ENCODE measurements at places on chromosomes 12 and 14.

- DNase-seq = no peak
These were observed 36.4 kb downstream of the NFKBIA start for GRCh38 chr14:35368139-35368460.

DNA sequence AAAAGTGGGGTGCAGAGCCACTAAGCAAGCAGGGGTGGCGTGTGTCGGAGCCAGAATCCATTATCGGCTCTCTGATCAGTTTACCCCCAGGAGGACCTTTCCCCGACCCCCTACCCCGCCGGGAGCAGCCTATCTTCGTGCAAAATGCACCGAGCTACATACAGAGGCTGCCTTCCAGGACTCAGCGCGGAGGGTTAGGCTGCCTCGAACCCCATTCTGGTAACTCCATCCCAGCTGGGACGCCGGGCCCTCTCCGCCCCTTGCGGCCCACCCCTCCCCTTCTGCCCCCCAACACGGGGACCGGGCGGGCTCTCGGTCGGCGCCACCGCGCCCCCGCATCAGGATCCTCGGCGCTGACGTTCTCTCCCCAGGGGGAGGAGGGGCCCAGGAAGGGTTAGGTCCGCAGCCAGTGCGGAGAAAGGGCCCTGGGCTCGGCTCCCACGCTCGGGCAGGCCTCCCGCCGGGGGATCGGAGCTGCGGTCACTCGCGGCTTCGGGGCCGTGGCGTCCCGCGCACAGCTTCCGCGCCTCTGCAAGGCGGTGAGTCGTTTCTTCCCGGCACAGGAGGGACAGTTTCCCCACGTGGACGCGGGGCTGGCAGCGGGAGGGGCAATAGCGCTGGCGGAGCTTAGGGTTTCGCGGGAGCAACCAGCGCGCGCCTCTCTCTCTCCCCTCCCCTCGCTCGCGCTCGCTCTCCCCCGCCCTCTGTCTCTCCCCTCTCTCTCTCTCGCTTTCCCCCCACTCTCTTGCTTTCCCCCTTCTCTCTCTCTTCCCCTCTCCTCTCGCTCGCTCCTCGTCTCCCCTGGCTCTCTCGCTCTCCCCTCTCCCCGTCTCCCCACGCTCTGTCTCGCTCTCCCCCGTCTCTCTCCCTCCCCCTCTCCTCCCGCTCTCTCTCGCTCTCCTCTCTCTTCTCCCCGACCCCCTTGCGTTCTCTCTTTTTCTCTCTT lies 12.5 kb upstream of the MAP3K9 start:
- no peak for DNase-seq

- DNase-seq = no peak
These were observed 162.7 kb upstream of the CNOT2 start for GRCh38 chr12:70080566-70080965.

GRCh38 chr12:54749191-54749818 lies 101.1 kb upstream of the DCD start:
- DNase-seq = no peak

- DNase-seq = no peak
These were observed 250.1 kb downstream of the NUAK1 start for GRCh38 chr12:105888696-105889095.

DNA sequence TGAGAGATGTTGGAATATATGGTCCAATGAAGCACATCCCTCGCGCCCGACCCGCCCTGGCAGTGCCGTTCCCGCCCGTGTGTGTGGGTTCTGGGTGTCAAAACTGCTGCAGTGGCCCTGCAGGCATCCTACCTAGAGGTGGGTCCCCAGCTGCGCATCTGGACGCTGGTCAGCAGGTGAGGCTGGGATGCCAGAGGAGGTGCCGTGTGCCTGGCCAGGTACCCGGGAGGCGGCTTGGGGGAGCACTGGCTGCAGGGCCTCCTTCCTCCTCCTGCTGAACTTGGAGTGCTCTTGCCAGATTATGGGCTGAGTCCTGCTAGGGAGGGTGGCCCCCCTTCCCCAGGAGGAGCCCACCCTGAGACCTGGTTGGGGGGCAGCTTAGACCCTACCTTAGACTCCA lies 5.2 kb downstream of the MTA1 start:
- no peak for DNase-seq

DNA sequence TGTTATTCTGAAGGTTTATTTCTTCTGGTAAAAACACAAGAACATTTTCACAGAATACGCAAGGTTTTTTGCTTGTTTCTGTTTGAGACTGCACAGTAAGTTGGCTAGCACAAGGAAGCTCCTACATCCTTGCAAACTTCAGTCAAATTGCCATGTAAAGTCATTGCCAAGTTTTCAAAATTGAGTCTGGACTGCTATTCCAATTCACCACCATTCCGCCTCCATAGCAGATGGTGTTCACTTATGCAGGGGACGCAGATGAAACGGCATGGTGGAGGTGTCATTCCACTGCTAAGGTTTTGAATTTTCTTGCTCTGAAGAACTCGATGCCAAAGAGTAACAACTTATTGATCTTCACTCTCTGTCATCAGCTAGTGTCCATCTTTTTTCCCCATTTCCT lies 303.9 kb upstream of the SYT1 start:
- DNase-seq = no peak

- no peak for DNase-seq
These were observed 19.3 kb downstream of the PLEKHA5 start for GRCh38 chr12:19148860-19149259.

- DNase-seq = no peak
These were observed 19.9 kb downstream of the JAG2 start for GRCh38 chr14:105148604-105149145.

- no peak for DNase-seq
These were observed 44.9 kb downstream of the CHST11 start for GRCh38 chr12:104501660-104502059.

- DNase-seq = peak; percentile 90
These were observed at the start of gene YARS2 for GRCh38 chr12:32755654-32756475. Gene YARS2, minus strand, starts transcription at chr12:32755897. Its CDS starts 23 bp downstream, at chr12:32755874.

GRCh38 chr12:56761812-56762211 lies 1.3 kb upstream of the HSD17B6 start:
- DNase-seq = no peak

DNA sequence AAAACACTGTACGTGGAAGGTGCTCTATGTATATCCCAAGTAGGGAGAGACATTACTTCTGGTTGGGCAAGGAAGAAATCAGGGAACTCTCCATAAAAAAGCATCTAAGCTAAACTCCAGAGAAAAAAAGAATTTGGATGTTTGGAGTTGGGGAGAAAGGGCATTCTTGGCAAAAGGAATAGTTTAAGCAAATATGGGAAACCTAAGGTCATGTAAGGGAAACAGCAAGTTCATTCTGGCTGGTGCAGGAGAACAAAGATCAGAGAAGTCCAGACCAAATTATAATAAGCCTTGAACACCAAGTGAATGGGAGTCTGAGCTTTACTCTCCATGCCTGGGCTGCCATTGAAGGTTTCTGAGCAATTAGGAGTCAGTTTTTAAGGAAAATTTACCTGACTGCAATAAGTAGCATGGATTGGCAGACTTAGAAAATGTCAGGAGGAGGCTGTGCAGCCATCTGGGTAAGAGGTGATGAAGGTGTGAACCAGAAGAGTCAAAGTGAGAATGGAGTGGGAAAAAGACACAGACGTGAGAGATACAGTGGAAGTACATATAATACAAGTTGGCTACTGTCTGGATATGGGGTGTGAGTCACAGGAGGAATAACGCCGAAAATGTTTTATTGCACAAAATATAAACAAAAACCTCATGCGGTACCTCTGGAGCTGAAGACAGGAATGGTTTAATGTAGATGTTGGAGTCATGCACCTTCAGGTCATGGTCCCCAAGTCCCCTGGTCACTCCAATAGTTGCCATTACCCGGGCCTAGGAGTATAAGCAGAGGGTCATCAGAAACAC lies 222.6 kb downstream of the MON2 start:
- DNase-seq = no peak

DNA sequence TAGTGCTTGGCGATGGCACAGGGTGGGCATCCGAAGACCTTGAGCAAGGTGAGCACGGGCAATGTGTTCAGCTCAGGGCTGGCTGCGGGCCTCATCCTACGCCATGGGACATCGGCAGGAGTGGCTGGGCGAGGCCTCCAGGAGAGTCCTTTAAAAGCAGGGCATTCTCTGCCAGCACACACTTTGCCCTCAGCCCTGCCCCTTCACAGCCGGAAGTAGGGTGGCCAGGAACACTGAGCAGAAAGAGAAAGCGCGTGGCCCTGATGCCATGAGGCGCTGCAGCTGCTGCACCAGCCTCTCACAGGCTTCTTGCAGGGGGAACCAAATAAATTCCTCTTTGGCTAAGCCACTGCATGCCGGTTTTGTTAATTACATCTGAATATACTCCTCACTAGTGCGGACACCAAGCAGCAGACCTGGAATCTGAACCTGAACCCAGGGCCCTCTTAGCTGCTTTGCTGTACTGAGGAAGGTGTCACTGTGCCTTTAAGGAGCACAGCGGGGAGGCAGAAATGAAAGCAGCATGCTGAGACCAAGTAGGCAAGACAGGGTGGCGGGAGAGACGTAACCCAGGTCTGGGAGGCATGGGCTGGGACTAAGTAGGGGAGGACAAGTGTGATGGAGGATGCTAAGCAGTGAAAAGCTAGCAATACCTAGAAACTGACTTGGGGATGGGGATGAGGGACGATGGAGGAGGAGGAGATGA lies 155.2 kb downstream of the TTC7B start:
- DNase-seq = no peak

GRCh38 chr14:49766839-49767238 lies 1.1 kb upstream of the KLHDC2 start:
- no peak for DNase-seq

- no peak for DNase-seq
These were observed 129.8 kb downstream of the SYNE2 start for GRCh38 chr14:63982629-63983028.

DNA sequence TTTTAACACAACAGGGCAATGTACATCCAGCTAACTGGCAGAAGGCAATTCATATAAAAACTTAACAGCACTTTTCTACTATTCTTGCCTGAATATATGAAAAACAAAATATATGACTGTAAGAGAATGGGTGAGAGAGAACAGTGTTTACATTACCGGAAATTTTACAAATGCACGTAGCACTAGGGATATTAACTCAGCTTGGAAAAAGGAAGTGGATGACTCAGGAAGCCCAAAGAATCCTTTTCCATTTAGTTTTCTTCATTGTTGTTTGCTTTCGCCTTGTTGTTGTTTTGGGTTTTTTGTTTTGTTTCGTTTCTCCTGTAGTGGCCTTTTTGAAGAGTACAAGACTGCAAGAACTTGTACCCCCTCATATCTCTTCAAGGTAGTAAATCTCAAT lies 295.5 kb downstream of the EGLN3 start:
- no peak for DNase-seq

DNA sequence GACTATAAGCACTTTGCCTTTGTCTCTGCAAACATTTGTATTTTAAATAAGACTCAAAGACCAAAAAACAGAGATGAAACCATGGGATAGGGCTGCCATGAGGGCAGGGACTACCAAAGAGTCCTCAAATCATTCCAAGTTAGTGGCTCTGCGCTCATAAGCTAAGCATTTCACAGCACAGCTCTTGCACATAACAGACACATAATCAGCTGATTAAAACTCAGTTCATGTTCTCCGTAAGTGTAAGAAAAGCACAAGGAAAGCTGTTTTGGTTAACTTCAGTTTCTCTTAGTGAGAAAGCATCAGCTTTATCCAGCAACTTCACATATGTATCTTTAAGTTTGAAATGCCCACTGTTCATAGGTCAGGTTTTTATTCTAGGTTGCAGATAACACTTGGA lies 54.9 kb downstream of the IRAK3 start:
- no peak for DNase-seq

DNA sequence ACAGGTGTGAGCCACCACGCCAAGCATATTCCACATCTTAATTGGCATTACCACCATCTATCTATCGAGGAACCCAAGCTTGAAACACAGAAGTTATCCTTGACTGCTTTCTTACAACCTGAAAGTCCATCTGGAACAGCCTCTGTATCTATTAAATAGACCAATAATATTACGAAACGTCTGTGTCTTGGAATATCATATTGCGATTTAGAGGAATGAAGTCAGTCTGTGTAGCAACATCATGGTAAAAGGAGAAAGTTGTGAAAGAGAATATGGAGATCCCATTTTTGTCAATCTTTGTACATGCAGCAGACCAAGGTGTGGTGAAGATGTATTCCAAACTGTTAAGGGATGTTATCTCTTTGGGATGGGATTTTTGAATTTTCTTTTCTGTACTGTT lies 25.8 kb upstream of the MAX start:
- no peak for DNase-seq

GRCh38 chr12:65948320-65949008 lies 124.2 kb downstream of the HMGA2 start:
- DNase-seq = no peak

DNA sequence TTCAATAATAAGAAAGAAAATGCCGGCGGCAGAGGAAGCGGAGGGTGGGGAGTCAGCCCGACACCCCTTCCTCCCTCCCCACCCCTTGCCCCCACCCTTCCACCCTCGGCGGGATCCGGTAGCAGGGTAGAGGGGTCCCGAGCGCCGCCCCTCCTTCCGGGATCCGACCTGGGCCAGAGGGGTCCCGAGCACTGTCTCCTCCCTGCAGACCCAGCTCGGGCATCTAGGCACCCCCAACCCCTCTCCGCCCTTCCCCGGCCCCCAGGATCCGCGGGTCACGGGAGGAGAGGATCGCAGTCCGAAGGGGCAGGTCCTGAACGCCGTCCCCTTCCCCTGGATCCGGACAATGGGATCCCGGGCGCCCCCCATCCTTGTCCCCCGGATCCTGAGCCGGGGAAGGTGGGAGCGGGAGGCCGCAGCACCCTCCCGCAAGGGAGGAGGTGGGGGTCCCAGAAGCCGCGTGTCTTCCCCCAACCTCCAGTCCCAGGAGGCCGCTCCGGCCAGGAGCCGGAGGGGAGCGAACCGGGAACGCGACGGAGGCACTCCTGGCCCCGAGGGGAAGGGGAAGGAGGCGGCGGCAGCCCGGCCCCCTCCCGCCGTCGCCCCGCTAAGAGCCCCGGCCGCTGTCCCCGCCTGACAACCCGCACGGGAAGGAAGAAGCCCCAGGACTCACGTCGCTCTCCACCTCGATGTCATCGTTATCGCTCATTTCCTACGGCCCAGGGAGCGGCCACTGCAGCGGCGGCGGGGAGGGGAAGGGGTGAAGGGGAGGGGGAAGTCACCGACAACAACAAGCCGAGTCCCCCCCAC lies 481 bp downstream of the MAX start:
- no peak for DNase-seq

DNA sequence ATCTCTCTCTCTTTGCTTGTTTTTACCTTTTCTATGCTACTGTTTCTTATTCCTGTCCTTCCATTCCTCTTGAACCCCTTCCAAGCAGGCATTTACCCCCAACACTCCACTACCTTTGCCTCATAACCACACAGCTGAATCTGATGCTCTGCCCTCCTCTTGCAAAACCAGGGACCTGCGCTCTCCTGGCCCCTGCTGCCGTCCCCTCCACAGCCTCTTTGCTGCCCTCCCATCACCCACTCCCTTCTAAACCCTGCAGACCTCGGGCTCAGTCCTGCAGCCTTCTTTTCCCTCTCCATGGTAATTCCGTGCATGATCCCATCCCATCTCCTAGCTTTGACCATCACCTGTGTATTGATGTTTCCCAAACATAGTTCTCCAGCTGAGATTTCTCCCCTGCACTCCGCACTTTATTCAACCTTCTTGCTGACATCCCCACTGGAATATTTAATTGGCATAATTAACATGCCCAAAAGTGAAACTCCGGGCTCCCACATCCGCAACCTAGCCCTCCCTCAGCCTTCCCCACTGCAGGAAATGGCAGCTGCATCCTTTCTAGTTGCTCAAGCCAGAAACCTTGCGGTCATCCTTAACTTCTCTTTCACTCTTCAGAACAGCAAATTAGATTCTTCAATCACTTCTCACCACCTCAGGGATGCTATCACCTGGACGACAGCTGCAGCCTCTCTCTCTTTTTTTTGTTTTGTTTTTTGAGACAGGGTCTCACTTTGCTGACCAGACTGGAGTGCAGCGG lies 16.0 kb downstream of the FIGNL2 start:
- DNase-seq = no peak

- DNase-seq = no peak
These were observed 185.1 kb upstream of the VASH1 start for GRCh38 chr14:76576047-76576741.

Measured in NCI-H1436 treated with DMSO at 0.1 percent for 48 hours (cell line).